ENCODE measurements at places on chromosomes 13 and 19. TPM values are rescaled to one million over a fixed set of nuclear protein-coding genes. Genes with fewer than 3 reads are reported as not detected.

The TMEM238 gene
- 4.0 TPM for total RNA-seq

The CCNA1 gene
- total RNA-seq, result 0.45 TPM

The SYCN gene
- not detected for total RNA-seq

The LHB gene
- total RNA-seq, result 0.19 TPM

The GPC6 gene
- total RNA-seq, result 7.2 TPM

The ACER1 gene
- not detected for total RNA-seq

The PRTN3 gene
- total RNA-seq, result 0.24 TPM

Measured in A549 treated with dexamethasone at 1 μM for 4 hours (cell line).